ENCODE measurements at places on chromosomes 3 and 15.

GRCh38 chr3:188470508-188471130, 316.7 kb downstream of the LPP start:
- no peak for DNase-seq

DNA sequence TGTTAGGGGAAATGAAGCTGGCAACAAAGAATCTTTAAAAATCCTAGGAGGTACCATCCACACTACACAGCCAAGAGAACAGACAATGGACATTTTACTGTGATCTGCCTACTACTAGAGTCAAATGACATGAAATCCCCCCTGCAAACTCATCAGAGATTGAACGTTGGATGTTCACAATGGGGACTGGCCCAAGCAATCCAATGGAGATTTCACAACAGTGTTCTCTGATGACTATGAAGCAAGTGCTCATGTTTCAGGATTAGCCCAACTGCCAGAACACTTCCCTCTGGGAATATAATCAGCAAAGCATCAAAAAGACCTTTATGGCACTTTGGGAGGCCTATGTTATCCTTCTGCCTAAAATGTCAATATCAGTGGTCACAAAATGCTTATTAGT, 97.8 kb downstream of the IGSF11 start:
- no peak for DNase-seq

GRCh38 chr15:40639677-40640076, 45.6 kb downstream of the KNL1 start:
- DNase-seq, result no peak

GRCh38 chr3:186614597-186615483, 2.0 kb downstream of the AHSG start:
- DNase-seq, result peak; percentile 62

DNA sequence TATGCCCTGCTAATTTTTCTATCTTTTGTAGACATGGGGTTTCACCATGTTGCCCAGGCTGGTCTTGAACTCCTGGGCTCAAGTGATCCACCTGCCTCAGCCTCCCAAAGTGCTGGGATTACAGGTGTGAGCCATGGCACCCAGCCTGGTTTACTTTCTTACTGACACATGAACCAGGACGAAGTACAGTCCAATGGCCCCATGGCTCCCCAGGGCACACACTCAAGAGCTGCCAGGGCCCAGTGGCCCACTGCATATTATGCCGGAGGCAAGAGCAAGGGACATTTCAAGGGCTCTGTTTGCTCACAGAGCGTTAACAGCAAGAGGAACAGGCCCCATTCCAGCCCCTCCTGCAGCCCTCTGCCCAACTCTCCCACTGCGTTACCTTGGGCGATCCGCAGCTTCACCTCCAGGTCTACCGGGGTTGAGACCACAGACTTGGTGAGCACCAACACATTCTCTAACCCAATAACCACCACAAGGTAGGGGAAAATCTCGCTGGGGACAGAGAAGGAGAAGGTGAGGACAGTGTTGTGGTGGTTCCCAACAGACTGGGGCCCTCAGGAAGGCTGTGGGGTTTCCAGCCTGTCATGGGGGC, 42.8 kb downstream of the PTPN23 start:
- DNase-seq, result no peak

DNA sequence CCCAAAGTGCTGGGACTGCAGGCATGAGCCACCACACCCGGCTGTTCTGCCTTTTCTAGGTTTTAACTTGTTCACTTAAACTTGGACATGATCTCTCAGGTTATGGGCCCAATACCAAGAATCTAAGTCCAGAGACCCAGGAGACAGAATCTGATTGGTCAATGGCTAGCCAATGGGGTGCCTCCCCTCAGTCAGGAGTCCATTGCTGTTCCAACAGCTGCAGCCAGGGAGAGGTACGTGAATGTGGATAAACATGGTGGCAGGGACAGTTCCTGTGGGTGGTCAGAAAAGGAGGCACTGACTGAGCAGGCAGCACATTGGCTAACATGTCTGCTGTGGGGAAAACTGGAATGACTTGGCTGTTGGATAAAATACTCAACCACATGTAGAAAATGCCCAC, 140.3 kb downstream of the RPLP1 start:
- DNase-seq, result no peak

- no peak for DNase-seq
These were observed 1020.2 kb downstream of the AGBL1 start for GRCh38 chr15:87099916-87100315.

GRCh38 chr3:8864402-8865350, 95.3 kb upstream of the OXTR start:
- DNase-seq, result no peak

GRCh38 chr3:107959550-107960154, 131.2 kb downstream of the CD47 start:
- no peak for DNase-seq

GRCh38 chr3:46296826-46297225, 54.6 kb downstream of the CCR3 start:
- no peak for DNase-seq

- no peak for DNase-seq
These were observed 83.7 kb downstream of the ARNT2 start for GRCh38 chr15:80487839-80488390.

DNA sequence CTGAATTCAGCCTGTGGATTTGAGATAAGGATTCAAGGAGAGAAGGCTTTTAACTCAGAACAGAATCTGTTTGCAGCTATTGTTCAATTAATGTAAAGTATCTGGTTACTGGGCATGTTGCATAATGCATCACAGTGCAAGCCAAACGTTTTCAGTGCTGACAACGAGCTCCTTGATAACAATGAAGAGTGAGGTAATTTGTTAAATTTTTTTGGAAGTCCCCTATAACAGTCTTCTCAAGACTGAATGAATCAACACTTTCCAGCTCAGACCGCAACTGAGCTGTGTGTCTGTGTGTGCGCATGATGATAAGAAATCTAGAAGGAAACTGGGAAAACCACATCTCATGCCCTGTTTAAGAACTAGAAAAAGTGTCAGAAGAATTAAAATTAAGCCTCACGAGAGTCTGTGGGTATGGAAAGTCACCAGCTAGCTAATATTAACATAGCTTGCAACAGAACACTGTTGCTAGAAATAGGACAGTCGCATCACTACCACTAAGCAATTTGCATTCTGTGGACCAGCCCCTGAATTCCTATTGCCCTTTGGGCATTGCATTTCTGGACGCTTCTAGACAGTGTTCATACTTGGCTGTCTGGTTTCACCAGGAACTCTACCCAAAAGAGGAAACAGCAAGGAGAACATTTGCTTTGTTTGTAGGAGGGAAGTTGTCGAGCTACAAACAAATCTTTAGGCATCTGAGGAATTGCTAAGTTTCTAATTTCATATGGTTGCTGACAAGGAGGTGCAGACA, 43.7 kb upstream of the ATP2C1 start:
- DNase-seq, result peak; percentile 14

- DNase-seq, result no peak
These were observed 303.9 kb downstream of the GAP43 start for GRCh38 chr3:115927197-115927596.

GRCh38 chr3:169304716-169305115, 358.8 kb downstream of the MECOM start:
- DNase-seq, result no peak

- no peak for DNase-seq
These were observed 222.0 kb downstream of the STT3B start for GRCh38 chr3:31754575-31755278.

- no peak for DNase-seq
These were observed 8.6 kb downstream of the AQP9 start for GRCh38 chr15:58146749-58147148.

DNA sequence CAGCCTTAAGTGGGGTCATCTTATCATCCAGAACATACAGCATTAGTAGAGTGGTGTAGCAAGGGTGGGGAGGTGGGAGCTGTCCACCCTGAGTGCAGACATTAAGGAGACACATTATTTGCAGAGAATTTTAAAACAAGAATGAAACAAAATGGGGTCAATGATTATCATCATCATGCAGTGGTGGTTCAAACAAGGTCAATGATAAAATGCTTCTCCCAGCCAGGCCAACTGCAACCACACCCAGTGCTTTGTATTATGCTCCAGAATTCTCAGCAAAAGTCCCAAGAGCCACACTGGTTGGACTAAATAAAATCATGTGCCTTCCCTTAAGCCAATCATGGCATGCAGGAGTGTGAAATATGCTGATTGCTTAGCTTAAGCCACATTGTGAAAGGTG, 96.7 kb upstream of the FHIT start:
- DNase-seq, result no peak

- no peak for DNase-seq
These were observed 256.4 kb downstream of the TLE3 start for GRCh38 chr15:69841113-69841828.

- DNase-seq, result no peak
These were observed 174.3 kb downstream of the SOX2 start for GRCh38 chr3:181885868-181886630.

- DNase-seq, result no peak
These were observed 587.7 kb upstream of the NR2F2 start for GRCh38 chr15:95742836-95743235.

DNA sequence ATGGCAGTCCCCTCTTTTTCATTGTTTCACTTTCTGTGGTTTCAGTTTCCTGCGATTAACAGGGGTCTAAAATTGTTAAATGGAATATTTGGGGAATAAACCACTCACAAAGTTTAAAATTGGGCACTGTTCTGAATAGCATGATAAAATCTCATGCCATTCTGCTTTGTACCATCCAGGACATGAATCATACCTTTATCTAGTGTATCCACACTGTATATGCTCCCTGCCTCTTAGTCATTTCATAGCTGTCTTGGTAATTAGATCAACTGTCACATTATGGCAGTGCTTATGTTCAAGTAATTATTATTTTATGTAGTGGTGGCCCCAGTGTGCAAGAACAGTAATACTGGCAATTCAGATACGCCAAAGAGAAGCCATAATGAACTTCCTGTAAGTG, 734.5 kb downstream of the ZPLD1 start:
- no peak for DNase-seq

GRCh38 chr3:174547801-174548435, 311.2 kb upstream of the NAALADL2 start:
- no peak for DNase-seq

GRCh38 chr3:194548346-194549321, 61.8 kb upstream of the ATP13A3 start:
- DNase-seq, result no peak

- no peak for DNase-seq
These were observed 53.6 kb upstream of the UBE2E1 start for GRCh38 chr3:23752126-23752525.

DNA sequence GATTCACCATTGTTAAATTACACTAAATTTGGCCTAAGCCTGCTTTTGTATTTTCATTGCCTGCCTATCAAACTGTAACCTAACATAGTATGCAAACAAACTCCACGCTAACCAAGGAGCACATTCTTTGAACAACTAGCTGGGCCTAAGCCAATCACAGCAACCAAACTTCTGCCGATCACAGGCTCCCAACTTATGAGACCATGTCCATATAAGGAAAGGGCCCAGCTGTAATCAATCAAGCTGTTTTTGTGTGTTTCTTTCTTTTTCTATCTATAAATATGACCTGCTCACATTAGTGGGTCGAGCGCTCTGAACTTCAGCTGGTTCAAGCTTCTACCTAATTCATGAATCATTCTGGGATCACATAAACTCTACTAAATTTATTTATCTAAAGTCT, 473.6 kb downstream of the SI start:
- DNase-seq, result no peak

DNA sequence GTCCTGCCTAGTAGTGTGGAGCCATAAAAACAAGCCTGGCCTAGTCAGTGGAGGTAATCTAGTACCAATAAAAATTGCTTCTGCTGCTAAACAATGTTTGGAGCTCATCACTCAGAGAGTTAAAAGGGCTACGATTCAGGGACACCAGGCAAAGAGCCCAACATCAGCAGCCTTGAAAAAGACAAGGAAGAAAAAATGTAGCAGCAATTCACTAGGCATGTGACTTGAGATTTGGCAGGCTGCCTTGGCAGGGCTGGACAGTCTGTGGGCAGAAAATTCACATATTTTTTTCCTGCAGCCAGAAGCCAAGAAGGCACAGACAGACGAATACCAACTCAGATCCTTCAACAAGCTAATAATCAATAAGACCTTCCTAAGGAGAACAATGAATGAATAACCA, 47.2 kb downstream of the IGSF11 start:
- no peak for DNase-seq

DNA sequence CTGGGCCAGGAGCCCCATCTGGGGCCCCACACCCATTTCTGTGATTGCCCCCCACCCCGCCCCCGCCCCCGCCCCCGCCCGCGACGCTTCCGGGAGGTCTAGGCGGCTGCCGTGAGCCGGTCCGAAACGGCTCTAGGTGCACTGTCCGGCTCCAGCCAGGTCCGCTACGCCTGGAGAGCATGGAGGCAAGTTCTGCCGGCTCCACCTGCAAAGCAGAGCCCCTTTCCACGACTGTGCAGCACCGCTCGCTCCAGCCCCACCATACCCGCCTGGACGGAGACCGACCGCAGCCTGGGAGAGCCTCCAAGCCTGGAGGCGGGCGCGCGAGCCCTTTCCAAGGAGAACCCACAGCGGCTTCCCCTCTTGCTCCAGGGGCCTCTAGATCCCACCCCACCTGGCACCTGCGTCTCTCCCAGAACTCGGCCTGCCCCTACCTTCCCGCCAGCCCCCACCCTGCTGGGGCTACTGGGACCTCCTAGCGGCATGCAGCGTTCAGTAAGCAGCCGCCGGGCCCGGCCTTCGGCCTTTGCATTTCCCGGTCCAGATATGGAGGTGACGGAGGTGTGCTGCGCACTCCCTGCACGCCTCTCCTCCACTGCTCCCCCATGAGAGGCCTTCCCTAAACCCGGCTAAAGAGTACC, 66.2 kb downstream of the KLF13 start:
- no peak for DNase-seq

DNA sequence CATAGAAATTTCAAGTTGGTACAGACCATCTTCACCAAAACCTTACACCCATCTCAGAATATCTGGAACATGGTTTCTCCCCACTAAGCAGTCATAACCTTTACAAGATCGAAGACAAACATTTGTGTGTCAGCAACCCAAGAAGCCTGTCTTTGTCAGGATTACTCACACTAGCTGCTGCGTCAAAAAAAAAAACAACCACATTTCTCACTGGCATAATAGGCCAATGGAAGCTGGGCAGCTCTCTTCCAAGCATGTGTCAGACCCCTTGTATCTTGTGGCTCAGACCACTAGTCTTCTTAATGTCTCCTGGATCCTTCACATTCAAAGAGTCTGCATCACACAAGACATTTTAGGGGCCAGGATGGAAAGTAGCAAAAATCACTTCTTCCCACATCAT, 266.9 kb upstream of the IGF1R start:
- no peak for DNase-seq

GRCh38 chr3:161731968-161732367, 235.4 kb downstream of the OTOL1 start:
- no peak for DNase-seq
